ENCODE measurements at places on chromosomes 3 and 15. TPM values are rescaled to one million over a fixed set of nuclear protein-coding genes. Genes with fewer than 3 reads are reported as not detected.
A peak's percentile ranks its signal among the peaks of the same experiment; 100 is the strongest.

The HCLS1 gene
- 292 TPM for total RNA-seq

DNA sequence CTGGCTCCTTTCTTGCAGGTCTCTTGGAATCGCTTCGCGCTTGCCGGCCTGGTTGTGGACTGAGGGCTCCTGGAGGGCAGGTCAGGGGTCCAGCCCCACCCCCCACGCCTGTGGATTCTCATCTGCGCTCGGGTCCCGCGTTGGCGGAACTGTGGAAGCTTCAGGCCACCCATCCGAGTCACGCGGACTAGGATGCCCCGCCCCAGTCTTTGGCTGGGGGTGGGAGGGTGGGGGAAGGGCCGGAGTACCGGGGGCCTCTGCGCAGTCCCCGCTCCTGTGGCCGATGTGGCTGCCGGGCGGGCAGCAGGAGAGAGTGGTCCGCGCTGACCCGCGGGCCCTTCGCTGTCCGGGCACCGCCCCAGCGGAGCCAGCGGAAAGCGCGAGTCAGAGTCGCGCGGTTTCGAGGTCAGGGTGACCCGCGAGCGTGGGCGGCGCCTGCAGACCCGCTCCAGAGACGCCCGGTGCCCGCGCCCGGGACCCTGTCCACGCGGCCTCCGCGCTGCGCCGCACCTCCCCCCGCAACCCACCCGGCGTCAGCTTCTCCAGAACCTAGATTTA lies 114.2 kb downstream of the KLF13 start:
- H3K4me1 ChIP-seq: peaks cover 40% of the 10 kb centered on the region
- no peaks in the 10 kb centered on the region for H3K36me3 ChIP-seq
- no peak for DNase-seq
- peak overlapping the region; percentile 75 for H3K4me3 ChIP-seq
- no peaks in the 10 kb centered on the region for H3K27me3 ChIP-seq

GRCh38 chr3:147313513-147313912 lies 92.8 kb downstream of the ZIC4 start:
- H3K27me3 ChIP-seq: no peaks in the 10 kb centered on the region
- no peak for DNase-seq
- no peak overlapping the region for H3K27ac ChIP-seq
- H3K4me3 ChIP-seq: no peak overlapping the region
- no peaks in the 10 kb centered on the region for H3K4me1 ChIP-seq

- H3K4me3 ChIP-seq: no peak overlapping the region
- H3K36me3 ChIP-seq: peaks cover 6% of the 10 kb centered on the region
- DNase-seq: no peak
- peaks cover 8% of the 10 kb centered on the region for H3K27me3 ChIP-seq
- H3K27ac ChIP-seq: no peak overlapping the region
These were observed 109.1 kb upstream of the LRIG1 start for GRCh38 chr3:66609660-66610561.

The DPP8 gene
- total RNA-seq: 37.9 TPM

The NRROS gene
- total RNA-seq: 15.1 TPM

The KY gene
- not detected for total RNA-seq

The RBMS3 gene
- total RNA-seq: 0.37 TPM

GRCh38 chr3:188097791-188098190 lies 56.2 kb upstream of the LPP start:
- H3K27ac ChIP-seq: no peak overlapping the region
- no peaks in the 10 kb centered on the region for H3K4me1 ChIP-seq
- no peak overlapping the region for H3K4me3 ChIP-seq
- no peak for DNase-seq
- no peaks in the 10 kb centered on the region for H3K27me3 ChIP-seq

The ZPLD1 gene
- not detected for total RNA-seq

The ATP13A4 gene
- total RNA-seq: 1.2 TPM

DNA sequence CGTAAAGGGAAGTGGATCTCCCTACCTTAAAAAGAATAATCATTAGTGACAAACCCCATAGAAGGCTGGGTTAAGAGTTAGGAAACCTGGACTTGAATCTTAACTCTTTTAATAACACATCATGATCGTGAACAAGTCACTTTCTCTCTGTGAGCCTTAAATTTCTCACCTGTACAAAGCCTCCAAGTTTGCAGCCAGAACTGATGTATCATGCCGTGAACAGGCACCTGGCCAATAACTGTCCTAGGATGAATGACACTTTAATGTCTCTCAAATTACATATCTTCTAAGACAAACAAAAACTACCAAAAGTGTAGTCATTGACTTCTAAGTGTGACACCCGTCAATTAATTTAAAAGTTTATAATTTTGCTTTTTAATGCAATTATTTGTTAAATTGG lies 3.9 kb downstream of the UPK1B start:
- H3K27ac ChIP-seq: no peak overlapping the region
- H3K36me3 ChIP-seq: peaks cover 2% of the 10 kb centered on the region
- no peak for DNase-seq
- no peak overlapping the region for H3K4me3 ChIP-seq
- peaks cover 4% of the 10 kb centered on the region for H3K4me1 ChIP-seq

The SLC24A5 gene
- total RNA-seq: not detected

GRCh38 chr15:94991718-94992117 lies 760.4 kb downstream of the MCTP2 start:
- H3K4me1 ChIP-seq: no peaks in the 10 kb centered on the region
- no peak for DNase-seq
- H3K4me3 ChIP-seq: no peak overlapping the region
- H3K36me3 ChIP-seq: no peaks in the 10 kb centered on the region

The OR5K2 gene
- not detected for total RNA-seq

GRCh38 chr3:184756151-184757021 lies 44.5 kb upstream of the MAGEF1 start:
- no peak overlapping the region for H3K27ac ChIP-seq
- H3K27me3 ChIP-seq: peaks cover 23% of the 10 kb centered on the region
- peaks cover 8% of the 10 kb centered on the region for H3K4me1 ChIP-seq
- peaks cover 2% of the 10 kb centered on the region for H3K36me3 ChIP-seq
- no peak overlapping the region for H3K4me3 ChIP-seq

The NANOGP8 gene
- total RNA-seq: not detected

DNA sequence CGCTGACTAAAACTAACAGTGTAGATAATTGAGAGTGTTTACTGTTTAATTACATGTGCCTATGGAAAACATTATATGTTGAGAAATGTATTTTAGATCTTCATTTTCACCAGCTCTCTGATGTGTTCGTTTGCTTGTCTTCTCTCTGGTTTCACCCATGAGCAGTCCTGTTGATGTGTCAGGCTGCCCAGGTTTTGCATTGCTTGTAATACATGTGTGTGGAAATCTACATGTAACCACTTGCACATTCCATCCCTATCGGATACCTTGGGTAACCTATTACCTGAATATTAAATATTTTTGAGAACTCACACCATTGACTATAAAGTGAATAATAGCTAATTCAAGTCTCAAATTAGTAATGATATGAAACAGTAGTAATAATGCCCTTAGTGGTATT lies 13.1 kb downstream of the PPP4R2 start:
- no peak for DNase-seq
- peaks cover 9% of the 10 kb centered on the region for H3K36me3 ChIP-seq
- H3K4me1 ChIP-seq: peaks cover 53% of the 10 kb centered on the region

GRCh38 chr3:108004647-108005046 lies 86.2 kb downstream of the CD47 start:
- H3K27me3 ChIP-seq: no peaks in the 10 kb centered on the region
- peaks cover 2% of the 10 kb centered on the region for H3K36me3 ChIP-seq
- peaks cover 13% of the 10 kb centered on the region for H3K4me1 ChIP-seq
- no peak for DNase-seq
- peak overlapping the region; percentile 75 for H3K27ac ChIP-seq

DNA sequence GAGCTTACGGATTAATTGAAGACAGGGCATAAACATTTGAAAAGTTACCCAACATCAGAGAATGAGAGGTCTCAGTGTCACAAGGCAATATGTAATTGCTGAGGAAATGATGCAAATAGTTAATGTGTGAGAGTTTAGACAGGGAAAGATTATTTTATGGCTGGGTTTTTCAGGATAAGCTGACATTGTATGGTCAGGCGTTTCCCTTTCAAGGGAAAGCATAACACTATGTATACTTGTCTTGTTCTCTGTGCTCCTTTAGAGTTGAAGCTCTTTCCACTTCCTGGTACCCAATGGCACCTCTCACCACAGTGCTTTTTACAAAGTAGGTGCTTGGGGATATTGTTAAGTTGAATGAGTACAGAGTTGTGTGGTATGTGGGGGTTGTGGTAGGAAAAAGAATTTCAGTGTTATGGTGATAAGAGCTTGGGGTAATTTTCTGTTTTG lies 19.9 kb downstream of the IQGAP1 start:
- no peaks in the 10 kb centered on the region for H3K27me3 ChIP-seq
- H3K4me1 ChIP-seq: peaks cover 47% of the 10 kb centered on the region
- H3K4me3 ChIP-seq: peak overlapping the region; percentile 3

The PP2D1 gene
- total RNA-seq: not detected

DNA sequence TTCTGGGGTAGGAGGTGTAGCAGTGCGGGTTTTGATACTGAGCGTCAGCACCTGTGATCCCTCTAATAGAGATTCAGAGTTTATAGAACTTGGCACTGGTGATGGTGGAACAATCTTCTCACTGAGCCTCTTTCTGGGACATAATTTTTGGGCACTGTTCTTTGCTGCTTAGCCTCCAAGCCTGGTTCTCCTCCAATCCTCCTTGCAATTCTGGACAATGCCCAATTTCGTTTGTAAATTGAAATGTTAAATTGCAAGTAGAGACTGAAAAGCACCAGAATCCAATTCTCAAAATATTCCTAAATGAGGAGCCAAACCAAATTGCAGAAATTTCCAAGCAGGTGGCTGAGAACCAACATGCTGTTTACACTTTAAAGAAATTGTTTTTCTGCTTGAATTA lies 149.8 kb upstream of the ABI3BP start:
- no peak for DNase-seq
- no peak overlapping the region for H3K4me3 ChIP-seq
- H3K27ac ChIP-seq: no peak overlapping the region
- H3K4me1 ChIP-seq: no peaks in the 10 kb centered on the region
- peaks cover 27% of the 10 kb centered on the region for H3K27me3 ChIP-seq

- H3K4me1 ChIP-seq: peaks cover under 1% of the 10 kb centered on the region
- H3K27me3 ChIP-seq: no peaks in the 10 kb centered on the region
- H3K4me3 ChIP-seq: no peak overlapping the region
- H3K36me3 ChIP-seq: no peaks in the 10 kb centered on the region
These were observed 16.8 kb upstream of the FMN1 start for GRCh38 chr15:33211176-33211808.

The PLSCR1 gene
- total RNA-seq: 14.8 TPM

The HYAL2 gene
- 1.6 TPM for total RNA-seq

The THOC7 gene
- total RNA-seq: 36.6 TPM

DNA sequence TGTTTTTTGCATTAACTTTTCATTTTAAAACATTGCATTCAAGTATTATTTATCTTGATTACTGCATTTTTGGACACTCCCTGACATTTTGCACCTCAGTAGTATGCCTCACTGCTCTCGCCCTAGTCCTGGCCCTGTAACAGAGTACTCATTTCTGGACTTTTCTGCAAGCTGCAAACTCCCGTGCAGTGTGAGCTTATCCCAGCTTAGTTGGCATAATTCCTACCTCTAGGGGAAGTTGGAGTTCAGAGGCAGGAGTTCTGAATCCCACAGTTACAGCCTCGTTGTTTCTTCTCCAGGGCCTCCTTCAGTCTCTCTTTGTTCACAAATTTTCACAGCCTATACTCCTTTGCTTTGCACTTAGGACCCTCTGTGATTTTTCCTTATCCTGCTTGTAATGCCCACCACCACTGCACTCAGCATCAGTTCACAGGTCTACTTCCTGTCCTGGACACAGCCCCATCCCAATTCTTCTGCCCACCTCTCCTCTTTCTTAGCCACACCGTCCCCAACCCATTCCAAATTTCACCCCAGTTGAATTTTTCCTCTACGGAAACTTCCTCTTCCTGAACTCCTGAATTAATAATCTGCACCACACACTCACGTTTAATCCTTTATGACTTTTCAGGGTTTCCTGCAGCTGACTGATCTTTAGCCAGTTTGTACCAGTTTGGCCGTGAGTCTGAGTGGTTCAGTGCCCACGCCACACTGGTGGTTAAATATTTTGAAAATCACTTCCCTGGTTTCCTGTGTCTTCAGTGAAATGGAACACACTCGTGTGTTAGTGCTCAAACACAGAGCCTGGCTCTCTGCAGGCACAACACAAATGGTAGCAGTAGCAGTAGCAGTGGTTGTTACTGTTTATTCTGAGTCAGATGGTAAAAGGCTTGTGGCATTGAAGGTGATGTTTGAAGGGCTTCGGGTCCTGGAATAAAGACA lies 6.3 kb upstream of the CTSH start:
- H3K27me3 ChIP-seq: no peaks in the 10 kb centered on the region
- DNase-seq: no peak
- peak overlapping the region; percentile 57 for H3K27ac ChIP-seq
- no peaks in the 10 kb centered on the region for H3K36me3 ChIP-seq
- H3K4me3 ChIP-seq: peak overlapping the region; percentile 47
- peaks cover 17% of the 10 kb centered on the region for H3K4me1 ChIP-seq

The VWA5B2 gene
- not detected for total RNA-seq

The AP4E1 gene
- total RNA-seq: 7.6 TPM

- H3K4me1 ChIP-seq: no peaks in the 10 kb centered on the region
- no peak overlapping the region for H3K27ac ChIP-seq
- H3K4me3 ChIP-seq: no peak overlapping the region
- no peaks in the 10 kb centered on the region for H3K36me3 ChIP-seq
- peaks cover 52% of the 10 kb centered on the region for H3K27me3 ChIP-seq
These were observed 87.8 kb downstream of the TOP2B start for GRCh38 chr3:25576831-25577454.

The CD96 gene
- total RNA-seq: 201 TPM

The CCDC54 gene
- not detected for total RNA-seq

DNA sequence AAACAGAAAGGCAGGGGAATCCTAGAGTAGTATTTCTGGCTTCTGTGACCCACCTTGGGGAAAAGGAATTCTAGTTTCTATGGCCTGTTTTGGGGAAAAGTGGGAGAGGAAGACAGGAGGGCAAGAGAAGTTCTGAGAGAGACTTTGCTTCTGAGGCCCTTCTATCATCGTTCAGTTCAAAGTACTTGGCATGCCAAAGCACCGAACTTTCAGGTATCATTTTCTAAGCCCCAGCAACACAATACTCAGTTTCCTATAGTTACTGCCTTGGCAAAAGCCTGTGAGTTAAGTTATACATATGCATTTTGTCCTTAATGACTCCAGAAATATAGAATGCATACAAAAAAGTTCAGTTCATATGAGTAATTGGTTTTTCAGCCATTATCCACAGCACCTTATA lies 74.1 kb upstream of the CHD2 start:
- H3K36me3 ChIP-seq: no peaks in the 10 kb centered on the region
- H3K27me3 ChIP-seq: no peaks in the 10 kb centered on the region
- no peak overlapping the region for H3K4me3 ChIP-seq
- DNase-seq: no peak

The EPHA6 gene
- not detected for total RNA-seq

- H3K4me3 ChIP-seq: no peak overlapping the region
- peaks cover 40% of the 10 kb centered on the region for H3K4me1 ChIP-seq
- no peaks in the 10 kb centered on the region for H3K27me3 ChIP-seq
These were observed 57.3 kb upstream of the RASA2 start for GRCh38 chr3:141429371-141430035.

GRCh38 chr3:9976721-9977709 lies 9.6 kb downstream of the EMC3 start:
- no peak overlapping the region for H3K27ac ChIP-seq
- H3K27me3 ChIP-seq: no peaks in the 10 kb centered on the region
- peaks cover 10% of the 10 kb centered on the region for H3K4me1 ChIP-seq
- H3K36me3 ChIP-seq: peaks cover 5% of the 10 kb centered on the region
- no peak overlapping the region for H3K4me3 ChIP-seq

All from T-helper 17 cell (primary cell).